ENCODE measurements at places on chromosomes 12 and 14. TPM values are rescaled to one million over a fixed set of nuclear protein-coding genes. Genes with fewer than 3 reads are reported as not detected.

DNA sequence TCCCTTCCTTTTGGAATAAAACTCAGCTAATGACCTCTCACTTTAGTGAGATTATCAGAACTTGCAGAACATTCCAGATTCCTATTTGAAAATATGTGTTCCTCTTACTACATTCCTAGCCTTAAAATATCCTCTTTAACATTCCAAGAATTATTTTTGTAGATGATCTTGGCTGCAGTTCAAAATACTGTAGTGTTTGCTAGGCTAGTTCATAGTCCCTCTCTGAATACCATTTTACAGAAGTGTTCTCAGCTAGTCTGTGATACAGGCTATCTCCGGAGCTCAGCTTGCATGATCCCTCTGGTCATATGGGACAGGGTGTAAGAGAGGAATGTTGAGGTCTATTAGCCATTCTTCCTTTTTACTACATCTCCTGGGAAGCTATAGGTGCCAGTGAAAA, 17.6 kb upstream of the GPR33 start:
- no peak for DNase-seq

- DNase-seq: peak; percentile 30
These were observed 14.2 kb downstream of the IQSEC3 start for GRCh38 chr12:80681-81190.

The CPNE6 gene
- 0.24 TPM for total RNA-seq

- no peak for DNase-seq
These were observed 180.5 kb downstream of the BCAT1 start for GRCh38 chr12:24768415-24768814.

DNA sequence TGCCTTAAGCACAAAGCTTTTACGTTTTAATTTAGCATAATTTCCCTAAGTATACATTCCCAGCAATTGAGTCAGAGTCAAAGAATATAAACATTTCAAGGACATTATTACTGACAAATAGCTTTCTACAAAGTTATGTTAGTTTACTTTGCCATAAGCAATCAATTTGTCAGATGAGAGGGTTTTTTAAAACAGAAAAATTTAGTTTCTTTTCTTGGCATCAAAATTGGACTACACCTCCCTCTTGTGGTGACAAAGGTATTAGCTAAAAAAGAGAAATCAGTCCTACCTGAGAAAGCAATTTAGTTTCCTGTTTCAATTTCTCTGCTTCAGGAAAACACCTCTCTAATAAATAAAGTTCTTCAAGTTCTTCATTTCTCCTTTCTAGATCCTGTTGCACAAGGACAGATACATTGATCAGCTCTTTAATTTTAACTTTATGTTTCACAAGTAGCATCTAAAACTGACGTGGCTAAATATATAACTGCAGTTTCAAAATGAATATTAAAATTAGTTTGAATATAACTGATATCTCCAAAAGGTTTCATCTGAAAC, 39.9 kb downstream of the DNAI7 start:
- DNase-seq: no peak

DNA sequence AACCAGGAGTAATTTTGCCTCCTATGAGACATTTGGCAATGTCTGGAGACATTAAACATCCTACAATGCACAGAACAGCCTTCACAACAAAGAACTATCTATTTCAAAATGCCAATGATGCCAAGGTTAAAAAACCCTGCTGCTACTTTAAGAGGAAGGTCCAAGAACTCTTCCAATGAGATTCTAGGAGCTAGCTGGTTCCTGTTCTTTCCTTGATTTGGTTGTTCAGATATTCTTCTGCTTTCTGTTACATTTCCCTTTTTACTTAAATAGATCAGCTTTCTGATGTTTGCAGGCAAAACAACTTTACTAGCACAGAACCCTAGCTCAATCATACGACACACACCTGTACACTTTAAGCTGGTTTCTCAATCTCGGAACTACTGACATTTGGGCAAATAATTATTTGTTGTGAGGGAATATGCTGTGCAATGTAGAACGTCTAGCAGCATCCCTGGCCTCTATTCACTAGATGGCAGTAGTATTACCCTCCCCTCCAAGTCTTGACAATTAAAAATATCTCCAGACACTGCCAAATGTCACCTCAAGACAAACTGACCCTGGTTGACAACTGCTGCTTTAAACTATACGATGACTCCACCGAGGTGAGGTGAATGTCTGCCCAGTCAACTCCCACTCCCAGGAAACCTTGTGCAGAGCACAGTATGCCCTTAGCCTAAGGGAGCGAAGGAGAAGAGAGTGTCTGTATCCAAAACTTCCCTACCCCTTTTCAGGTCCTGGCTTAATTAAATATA, 4.4 kb downstream of the BLTP3B start:
- no peak for DNase-seq

DNA sequence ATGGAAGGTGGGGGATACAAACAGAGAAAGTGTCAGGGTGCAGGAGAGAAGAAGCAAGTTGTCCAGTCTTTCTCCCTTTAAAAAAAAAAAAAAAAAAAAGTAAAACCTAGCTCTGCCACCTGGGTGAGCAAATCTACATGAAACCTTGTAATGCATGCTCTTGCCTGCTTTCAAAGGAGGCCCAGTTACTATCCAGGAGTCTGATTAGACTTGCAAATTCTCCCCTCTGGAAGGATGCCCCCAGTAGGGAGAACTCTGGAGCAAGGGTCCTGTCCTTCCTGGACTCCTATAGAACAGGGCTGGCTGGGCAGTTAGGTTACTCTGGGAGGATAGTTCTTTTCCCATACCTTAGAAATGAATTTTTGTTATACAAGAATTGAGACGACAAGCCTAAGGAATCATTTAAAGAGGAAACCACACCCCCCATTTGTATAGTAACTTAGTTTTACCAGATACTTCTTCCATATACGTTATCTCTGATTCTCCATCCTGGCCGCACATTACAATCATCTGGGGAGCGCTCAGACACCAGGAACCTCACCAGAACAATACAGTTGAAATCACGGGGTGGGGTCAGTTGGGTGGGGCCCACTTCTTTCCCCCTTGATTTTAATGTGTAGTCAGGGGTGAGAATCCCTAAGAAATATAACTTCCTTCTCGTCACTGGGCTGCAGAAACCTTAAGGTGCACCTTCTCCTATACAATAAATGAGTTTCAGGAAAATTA, 30.5 kb downstream of the RAB35 start:
- DNase-seq: no peak

- no peak for DNase-seq
These were observed 203.4 kb downstream of the TMX1 start for GRCh38 chr14:51443195-51444018.
